ENCODE measurements at places on chromosomes 3 and 15. TPM values are rescaled to one million over a fixed set of nuclear protein-coding genes. Genes with fewer than 3 reads are reported as not detected.

FEZF2 gene
- polyA plus RNA-seq = not detected

PPARG gene
- polyA plus RNA-seq = 2.8 TPM

P2RY14 gene
- 1.4 TPM for polyA plus RNA-seq

GNAT1 gene
- polyA plus RNA-seq = not detected

AGBL1 gene
- polyA plus RNA-seq = 25.5 TPM

CHL1 gene
- 2.2 TPM for polyA plus RNA-seq

MKRN2OS gene
- 0.90 TPM for polyA plus RNA-seq

GOLGA6L7 gene
- polyA plus RNA-seq = 0.15 TPM

CTXND1 gene
- polyA plus RNA-seq = 0.90 TPM

SPSB4 gene
- 18.7 TPM for polyA plus RNA-seq

CAPN3 gene
- polyA plus RNA-seq = 495 TPM

COL6A5 gene
- 0.13 TPM for polyA plus RNA-seq

C3orf20 gene
- polyA plus RNA-seq = 0.11 TPM
